ENCODE measurements at places on chromosomes 3 and 15.

DNA sequence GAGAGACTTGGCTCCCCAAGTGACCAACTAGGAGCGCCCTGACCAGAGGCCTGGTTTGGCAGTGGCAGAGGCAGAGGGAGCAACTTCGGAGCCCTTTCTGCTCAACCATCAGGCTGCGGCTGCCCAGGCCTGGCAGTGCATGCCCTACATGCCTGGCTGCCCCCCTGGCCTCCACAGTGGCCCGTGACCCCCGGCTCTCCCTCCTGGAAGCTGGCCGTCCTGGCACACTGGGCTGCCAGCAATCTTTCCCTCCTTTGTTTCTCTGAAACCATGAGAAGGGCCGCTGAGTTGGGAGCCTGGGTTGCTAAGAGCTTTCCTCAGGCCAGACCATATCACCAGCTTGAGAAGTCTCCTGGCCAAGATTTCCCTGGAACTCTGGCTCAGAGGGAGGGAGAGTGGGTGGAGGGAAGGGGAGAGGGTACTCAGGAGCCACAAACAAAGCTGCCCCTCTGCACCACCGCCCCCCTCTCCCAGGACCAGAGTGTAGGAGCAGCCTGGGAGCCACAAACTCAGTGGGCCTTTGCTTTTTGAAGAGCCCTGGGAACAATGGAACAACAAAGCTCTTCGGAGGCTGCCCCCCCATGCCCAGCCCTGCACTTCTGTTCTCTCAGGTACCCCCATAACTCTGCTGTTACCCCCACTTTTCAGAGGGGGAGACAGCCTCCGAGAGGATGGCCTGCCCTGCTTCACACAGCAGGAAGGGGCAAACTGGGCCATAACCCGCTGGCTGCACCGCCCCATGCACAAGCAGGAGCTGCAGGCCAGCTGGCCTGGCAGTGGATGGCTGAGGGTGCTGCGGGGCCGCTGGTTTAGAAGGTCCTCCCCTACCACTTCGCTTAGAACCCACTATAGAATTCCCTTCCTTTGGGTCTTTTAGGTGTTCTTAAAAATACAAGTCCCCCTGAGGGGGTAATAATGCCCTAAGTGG lies 11.3 kb downstream of the CORO2B start:
- DNase-seq = no peak

- no peak for DNase-seq
Observed at GRCh38 chr15:93029836-93030429, 59.1 kb downstream of the RGMA start.

- DNase-seq = no peak
Observed at GRCh38 chr3:78090382-78090781, 1050.5 kb downstream of the ROBO2 start.

DNA sequence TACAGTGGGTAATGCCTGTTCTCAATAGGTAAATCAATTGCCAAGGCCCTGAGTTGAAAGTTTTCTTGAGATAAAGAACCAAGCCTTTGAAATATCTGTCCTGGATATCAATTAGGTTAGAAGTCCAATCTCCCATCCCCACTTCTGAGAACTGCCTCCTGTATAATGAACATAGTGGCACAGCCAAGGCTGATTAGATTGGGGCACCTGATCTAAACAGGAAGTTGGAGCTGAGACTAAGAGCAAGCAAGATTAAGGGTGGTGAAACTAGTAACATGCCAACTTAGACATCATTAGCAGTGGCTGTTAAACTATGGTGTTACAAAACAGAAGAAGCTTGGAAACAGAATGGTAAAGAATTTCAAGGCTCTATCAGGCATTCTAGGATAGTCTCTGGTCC lies 137.7 kb upstream of the TMEM108 start:
- DNase-seq = no peak

- no peak for DNase-seq
Observed at GRCh38 chr3:177106184-177106583, 91.1 kb downstream of the TBL1XR1 start.

DNA sequence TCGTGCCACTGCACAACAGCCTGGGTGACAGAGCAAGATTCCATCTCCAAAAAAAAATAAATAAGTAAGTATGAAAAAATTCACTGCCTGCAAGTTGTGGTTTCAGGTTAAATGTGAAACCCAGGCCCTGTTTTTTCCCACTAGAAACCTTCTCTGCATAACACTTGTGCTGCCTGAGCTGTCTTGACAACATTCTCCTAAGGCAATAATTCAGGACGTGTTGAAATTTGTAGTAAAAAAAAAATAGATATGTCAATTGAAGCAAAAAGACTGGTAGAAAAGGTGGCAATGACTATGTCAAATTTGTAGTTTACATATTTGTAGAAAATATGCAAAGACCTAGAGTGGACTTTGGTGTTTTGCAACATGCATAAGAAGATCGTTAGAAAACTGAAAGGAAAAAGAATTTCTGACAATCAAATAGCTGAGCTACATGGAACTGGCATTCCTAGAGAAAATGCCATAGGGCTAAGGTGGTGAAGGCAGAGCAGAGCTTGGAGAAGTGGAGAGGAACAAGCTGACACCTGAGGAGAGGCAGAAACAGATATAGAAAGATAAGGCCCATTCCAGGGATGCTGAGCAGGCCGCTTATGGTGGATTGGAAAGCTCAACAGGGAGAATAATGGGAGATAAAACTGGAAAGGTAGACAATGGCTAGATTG lies 150.2 kb downstream of the PLCH1 start:
- no peak for DNase-seq

- DNase-seq = no peak
Observed at GRCh38 chr3:108509871-108510270, 525 bp downstream of the MYH15 start.

GRCh38 chr3:74489050-74489792 lies 125.2 kb downstream of the CNTN3 start:
- DNase-seq = no peak

- DNase-seq = no peak
Observed at GRCh38 chr3:74537164-74537563, 77.3 kb downstream of the CNTN3 start.

- no peak for DNase-seq
Observed at GRCh38 chr3:177536873-177537272, 339.6 kb upstream of the TBL1XR1 start.

- no peak for DNase-seq
Observed at GRCh38 chr15:42890161-42890913, 30.2 kb downstream of the TTBK2 start.

DNA sequence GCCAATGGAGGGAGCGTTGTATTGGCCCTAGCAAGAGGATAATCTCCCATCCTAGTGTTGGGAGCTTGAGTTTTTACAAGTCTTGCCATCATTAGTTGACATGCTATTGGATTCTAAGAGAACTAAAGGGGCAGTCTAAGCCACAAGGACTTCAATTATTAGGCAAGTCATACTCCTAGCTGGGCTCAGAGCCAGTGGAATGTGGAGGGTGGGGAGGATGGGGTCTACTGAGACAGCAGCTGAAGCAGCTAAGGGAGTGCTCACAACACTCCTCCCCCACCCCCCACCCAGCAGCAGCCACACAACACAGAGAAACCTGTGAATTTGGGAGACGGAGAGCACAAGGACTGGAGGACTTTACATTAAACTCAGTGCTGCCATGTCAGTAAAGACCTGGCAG lies 27.9 kb downstream of the FRG2C start:
- DNase-seq = no peak

- DNase-seq = no peak
Observed at GRCh38 chr3:22361521-22361920, 610.5 kb upstream of the ZNF385D start.

- DNase-seq = no peak
Observed at GRCh38 chr15:58583171-58583908, 151.5 kb downstream of the LIPC start.

DNA sequence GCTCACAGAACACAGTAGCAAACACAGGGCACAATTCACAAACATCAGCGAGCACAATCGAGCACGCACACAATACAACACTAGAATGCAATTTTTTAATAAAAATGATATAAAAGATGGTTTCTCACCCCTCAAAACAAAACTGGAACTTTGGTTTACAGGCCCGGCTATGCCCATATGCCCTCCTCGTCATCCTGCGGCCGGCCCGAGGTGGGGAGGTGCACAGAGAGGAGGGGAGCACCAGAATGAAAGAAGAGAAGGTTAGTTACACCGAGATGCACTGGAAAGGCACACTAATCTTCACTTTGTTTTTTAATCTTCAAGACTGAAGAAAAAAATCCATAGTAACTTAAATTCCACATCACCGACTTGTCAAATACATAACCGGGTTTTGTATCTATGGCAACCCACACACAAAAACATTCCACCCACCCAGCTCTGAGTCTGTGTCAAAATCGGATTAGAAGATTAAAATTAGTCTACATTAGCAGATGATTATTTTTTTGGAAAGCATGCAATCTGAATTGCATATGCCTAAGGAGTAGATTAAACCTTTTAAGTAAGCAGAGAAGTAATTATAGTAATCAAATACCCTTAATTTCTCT lies 196.7 kb upstream of the WNT5A start:
- DNase-seq = no peak

- DNase-seq = no peak
Observed at GRCh38 chr3:191292243-191293015, 36.8 kb upstream of the CCDC50 start.

GRCh38 chr15:76366714-76367113 lies 30.1 kb downstream of the ISL2 start:
- DNase-seq = no peak

DNA sequence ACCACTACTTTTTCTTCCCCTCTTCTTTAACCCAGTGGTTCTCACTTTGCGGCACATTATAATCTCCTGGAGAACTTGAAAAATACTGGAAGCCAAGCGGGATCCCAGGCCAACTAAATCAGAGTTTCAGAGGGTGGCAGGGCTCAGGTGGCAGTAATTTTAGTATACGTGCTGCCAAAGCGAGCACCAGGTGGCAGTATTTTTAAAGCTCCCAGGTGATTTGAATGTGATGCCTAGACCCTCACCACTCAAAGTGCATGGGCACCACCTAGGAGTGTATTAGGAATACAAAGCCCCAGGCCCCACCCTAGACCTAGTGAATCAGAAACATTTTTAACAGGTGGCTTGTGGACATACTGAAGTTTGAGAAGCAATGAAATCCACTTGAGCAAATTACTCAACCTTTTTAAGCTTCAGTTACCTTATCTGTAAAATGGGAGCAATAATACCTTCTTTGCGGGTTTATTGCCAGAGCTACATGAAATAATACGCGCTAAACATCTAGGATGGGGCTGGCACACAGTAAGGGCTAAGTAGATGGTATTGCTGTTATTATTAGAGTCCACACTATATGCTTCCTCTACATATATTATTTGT lies 8.3 kb downstream of the B3GALNT1 start:
- no peak for DNase-seq

- no peak for DNase-seq
Observed at GRCh38 chr3:78846718-78847117, 921.1 kb downstream of the ROBO1 start.

DNA sequence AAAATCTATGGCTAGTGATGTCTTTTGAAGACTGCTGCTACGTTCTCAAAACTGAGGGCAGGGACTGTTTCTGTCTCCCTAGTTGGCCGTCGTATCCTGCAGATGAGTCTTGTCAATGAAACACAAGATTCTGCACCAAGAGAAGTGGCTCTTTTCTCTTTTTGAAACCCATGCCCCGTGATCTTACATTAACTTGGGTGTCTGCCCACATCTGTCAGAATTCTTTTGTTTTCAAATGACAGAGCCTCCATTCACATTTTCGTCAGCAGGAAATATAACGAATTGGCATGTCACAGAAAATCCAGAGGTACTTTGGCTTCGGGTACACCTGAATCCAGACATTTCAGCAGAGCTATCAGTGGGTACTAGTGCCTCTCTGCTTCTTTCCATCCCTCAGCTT lies 331.3 kb upstream of the PROK2 start:
- DNase-seq = no peak

GRCh38 chr15:34456658-34457057 lies 19.1 kb upstream of the GOLGA8A start:
- no peak for DNase-seq

DNA sequence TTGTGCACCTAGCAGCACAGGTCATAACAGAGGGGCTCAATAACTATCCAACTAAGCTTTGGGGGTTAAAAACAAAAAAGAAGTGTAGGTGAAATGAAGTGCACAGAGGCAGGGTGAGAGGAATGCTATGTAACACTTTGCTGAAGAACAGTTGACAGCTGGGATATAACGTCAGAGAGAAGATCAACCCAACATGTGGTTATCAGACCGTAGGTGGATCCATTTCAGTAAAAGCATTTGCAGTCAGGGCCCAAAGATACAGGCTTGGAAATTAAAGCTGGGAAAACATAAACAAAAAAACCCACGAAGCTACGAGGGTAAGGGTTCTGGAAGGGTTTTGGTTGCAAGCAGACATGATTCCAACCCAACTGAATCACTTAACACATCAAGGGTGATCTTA lies 377.5 kb upstream of the NR2F2 start:
- no peak for DNase-seq

DNA sequence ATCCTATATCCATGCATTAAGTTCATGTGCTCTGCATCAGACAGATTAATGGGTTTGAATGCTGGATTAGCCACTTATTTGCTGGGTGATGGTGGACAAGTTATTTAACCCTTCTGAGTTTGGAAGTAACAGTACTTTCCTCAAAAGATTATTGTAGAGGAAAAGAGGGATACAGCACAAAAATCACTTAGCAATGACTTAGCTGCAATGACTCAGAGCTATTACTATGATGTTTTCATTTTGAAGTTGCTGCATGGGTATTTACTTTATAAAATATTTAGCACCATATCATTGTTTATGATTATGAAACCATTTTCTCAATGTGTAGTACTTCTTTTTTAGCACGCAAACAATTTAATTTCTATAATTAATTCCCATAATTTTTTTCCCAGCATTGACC lies 248.4 kb downstream of the MYRIP start:
- DNase-seq = no peak

- DNase-seq = no peak
Observed at GRCh38 chr15:40259021-40259420, 20.2 kb downstream of the PAK6 start.

GRCh38 chr3:150775001-150775599 lies 12.1 kb upstream of the SIAH2 start:
- DNase-seq = no peak

- DNase-seq = no peak
Observed at GRCh38 chr3:150130404-150131100, 159.9 kb upstream of the PFN2 start.

DNA sequence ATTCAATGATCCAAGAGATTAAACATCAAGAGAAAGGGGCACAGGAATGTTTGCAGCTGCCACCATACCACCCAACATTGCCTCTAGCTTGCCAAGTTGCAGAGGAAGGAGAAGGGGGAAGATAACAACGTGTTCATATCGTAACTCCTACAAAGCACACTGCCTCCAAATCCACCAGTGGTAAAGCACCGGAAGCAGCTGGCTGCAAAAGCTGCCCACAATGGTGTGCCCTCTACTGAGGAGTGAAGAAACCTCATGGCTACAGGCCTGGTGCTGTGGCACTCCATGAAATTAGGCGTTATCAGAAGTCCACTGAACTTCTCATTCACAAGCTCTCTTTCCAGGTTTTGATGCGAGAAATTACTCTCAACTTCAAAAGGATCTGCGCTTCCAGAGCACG lies 263.9 kb upstream of the STT3B start:
- DNase-seq = no peak
